ENCODE measurements at places on chromosomes 4 and X. TPM values are rescaled to one million over a fixed set of nuclear protein-coding genes. Genes with fewer than 3 reads are reported as not detected.

ADGRL3 gene
- 0.12 TPM for polyA plus RNA-seq

TMSB15B gene
- 2.1 TPM for polyA plus RNA-seq

HAUS7 gene
- polyA plus RNA-seq, result 27.1 TPM

PNCK gene
- 5.0 TPM for polyA plus RNA-seq

ZNF630 gene
- polyA plus RNA-seq, result 1.1 TPM

FUNDC1 gene
- polyA plus RNA-seq, result 15.8 TPM

USP46 gene
- 7.2 TPM for polyA plus RNA-seq

SHISA3 gene
- polyA plus RNA-seq, result 0.39 TPM

EDA2R gene
- 0.35 TPM for polyA plus RNA-seq

REPS2 gene
- 1.3 TPM for polyA plus RNA-seq

JADE3 gene
- 1.5 TPM for polyA plus RNA-seq

FAM199X gene
- 5.8 TPM for polyA plus RNA-seq

All from esophagus (tissue), 2 donors.